ENCODE measurements at places on chromosomes 4 and X.

DNA sequence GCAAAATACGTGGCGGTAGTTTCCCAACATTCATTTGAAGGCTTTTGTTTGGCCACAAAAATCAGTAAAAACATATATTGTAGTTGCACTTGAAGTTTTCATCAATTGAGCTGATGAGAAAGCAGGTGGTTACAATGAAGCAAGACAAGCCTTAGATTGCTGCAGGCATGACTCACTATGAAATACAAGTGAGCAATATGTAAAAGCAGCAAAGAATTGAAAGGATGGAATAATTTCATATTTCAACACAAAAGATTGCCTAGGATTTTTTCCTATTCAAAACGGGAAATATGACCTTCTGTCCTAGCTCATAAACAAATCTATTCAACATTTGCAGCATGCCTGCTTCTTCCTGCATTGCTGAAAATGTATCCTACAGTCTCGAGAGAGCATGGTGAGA, 190.9 kb upstream of the BANK1 start:
- no peak for DNase-seq

DNA sequence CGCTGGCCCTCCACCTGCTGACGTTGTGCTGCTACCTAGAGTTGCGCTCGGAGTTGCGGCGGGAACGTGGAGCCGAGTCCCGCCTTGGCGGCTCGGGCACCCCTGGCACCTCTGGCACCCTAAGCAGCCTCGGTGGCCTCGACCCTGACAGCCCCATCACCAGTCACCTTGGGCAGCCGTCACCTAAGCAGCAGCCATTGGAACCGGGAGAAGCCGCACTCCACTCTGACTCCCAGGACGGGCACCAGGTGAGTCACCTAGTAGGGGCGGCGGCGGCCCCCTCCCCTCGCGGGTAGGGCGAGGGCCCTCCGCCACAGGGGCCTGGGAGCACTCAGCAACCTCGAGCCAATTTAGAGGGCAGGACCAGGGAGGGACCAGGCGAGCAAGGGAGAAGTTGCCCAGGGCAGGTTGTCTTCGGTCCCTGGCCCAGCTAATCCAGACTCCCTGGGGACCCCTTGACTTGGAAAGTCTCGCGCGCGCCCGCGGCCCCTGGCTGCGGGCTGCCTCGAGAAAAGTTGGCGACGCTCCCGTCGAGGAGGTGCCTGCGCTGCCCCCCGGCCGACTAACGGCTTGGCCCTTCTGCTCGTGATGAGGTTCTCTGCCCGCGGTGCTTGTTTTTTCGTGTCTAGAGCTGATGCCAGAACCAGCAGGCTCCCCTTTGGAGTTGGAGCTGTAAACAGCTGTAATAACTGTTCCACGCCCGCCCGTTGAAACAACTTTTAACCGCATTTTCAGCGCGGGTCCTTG, 717 bp downstream of the EDA start:
- DNase-seq = peak; percentile 9

- no peak for DNase-seq
These were observed 213.4 kb upstream of the HCCS start for GRCh38 chrX:10897768-10898167.

GRCh38 chrX:29587107-29587506, 628.3 kb upstream of the MAGEB2 start:
- no peak for DNase-seq

DNA sequence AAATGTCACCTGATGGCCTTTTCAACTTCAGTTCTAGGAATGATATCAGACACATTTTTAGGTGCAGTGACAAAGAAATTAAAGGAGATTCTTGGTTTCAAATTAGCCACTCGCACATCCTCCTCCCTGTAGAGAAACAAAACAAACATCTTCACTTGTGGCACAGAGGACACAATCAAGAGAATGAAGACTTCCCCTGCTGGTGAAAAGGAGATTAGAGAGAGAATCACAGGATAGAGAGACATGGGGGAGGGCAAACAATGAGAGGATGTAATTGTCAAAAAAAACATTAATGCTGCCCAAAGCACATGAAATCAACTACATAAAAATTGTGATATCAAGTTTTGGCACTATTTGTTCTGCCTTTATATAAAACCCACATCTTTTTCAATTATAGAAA, 34.5 kb downstream of the ACE2 start:
- no peak for DNase-seq

GRCh38 chrX:120251471-120252011, 929 bp downstream of the ZBTB33 start:
- peak; percentile 17 for DNase-seq

- no peak for DNase-seq
These were observed 12.2 kb downstream of the FAM149A start for GRCh38 chr4:186116697-186117096.

GRCh38 chr4:137471895-137472294, 60.4 kb downstream of the PCDH18 start:
- no peak for DNase-seq

- no peak for DNase-seq
These were observed 77.5 kb downstream of the RLIM start for GRCh38 chrX:74536832-74537371.

GRCh38 chr4:98581126-98581525, 77.3 kb downstream of the TSPAN5 start:
- DNase-seq = no peak

DNA sequence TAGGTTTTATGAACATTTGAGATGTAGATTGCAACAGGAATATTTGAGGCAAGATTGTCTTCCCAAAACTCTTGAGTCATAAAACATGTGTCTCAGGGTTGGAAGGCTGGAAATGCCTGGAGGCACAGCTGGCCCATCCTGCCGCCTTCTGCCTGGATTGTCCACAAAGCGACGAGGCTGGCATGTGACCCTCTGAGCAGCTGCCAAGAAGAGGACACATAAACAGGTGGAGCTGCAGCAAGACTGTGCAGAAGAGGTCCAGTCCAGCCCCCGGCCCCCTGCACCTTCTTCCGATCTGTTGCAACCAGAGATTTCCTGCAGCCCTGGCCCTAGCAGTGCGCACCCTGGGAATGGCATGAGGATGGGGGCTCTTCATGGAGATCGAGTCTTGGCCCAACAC, 101.9 kb upstream of the BCOR start:
- DNase-seq = no peak

DNA sequence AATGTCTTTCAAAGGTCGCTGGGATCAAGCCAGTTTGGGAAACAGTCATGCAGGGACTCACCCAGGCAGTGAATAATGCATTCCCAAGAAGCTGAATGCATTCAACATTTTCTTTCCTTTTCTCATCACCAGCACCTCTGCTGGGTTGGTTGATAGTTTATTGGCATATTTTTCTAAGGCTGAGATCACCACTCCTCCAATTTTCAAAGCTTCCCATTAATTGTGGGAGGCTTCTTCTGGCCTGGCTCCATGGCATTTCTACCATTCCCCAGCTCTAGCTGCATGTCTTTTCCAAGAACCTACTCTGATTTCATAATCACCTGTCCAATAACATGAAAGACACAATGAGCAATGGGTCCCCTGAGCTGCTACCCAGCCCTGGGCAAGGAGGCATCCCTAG, 35.8 kb downstream of the CHRDL1 start:
- DNase-seq = no peak

DNA sequence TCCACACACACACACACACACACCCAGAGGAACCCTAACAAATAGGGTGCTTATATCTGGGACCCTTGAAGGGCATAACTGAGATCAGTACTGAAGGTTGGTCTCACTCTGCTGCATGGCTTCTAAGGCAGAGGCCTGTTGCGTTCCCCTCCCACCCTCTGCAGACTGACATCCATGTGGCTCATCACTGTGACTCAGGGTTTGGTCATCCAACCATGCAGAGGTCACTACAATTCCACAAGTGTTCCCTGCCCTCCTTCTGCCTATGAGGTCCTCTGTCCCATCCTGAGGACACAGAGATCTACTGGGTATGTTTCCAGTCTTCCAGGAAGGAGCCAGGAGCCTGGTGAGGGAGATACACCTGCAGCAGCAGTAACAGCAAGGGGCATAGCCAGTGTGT, 55.8 kb downstream of the XAGE2 start:
- DNase-seq = no peak

DNA sequence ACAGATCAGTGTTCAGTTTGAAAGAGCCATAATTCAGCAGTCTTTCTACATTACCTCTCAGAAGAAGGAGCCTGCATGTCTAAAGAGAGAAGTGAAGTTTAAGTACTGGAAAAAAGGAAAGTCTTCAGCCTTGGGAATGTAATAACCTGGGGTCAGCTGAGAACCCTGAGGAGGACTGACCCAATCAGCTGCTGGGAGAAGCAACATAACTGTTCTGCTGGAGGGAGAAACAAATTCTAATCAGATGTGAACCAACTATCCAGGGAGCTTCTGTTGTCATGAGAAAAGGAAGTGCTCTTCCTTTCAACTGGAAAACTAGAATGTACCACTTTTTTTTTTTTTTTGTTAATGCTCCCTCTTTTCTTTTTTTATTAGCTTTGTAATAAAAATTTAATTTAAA, 64.5 kb upstream of the PDE5A start:
- DNase-seq = no peak

- DNase-seq = no peak
These were observed 182.2 kb downstream of the GABRB1 start for GRCh38 chr4:47213539-47213938.

GRCh38 chr4:145487631-145488030, 6.0 kb downstream of the SMAD1 start:
- no peak for DNase-seq

DNA sequence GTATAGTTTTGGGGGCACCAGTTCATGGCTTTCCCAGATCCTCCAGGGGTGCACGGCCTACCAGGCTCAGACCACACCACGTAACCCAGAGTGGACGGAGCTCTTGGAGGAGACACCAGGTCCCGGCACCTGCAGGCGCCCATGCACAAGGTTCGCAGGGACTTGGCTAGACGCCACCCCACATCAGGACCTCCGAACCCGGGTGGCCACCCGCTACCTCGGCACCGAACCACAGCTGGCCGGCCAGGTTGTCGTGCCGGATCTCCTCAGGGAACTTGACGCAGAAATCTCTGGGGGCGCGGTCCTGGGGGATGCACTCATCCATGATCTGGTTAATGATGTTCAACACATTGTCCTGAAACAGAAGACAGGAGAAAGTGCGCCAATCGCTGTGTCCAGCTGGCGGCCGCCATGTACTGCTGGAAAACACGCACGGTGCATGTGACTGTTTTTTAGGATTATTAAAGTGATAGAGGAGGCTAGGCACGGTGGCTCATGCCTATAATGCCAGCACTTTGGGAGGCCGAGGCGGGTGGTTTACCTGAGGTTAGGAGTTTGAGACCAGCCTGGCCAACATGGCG, 77.1 kb downstream of the ZFYVE28 start:
- DNase-seq = peak; percentile 8

DNA sequence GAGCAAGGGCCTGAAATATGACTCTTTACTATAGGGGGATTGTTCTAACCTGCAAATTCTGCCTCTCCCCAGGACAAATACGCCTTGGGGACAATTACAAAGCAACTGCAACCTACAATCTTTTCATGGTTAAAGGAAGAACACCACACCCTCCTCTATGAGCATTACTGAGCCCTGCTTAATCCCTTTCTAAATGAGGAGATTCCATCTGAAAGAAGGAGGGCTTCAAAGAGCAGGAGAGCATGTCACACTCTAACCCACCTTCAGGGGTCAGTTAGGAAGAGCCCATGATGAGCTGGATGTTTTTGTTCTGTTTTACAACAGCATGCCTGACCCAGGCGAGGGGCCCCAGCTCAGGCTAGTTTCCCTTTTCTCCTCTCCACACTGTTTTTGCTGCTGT, 134.0 kb upstream of the ANXA3 start:
- no peak for DNase-seq

DNA sequence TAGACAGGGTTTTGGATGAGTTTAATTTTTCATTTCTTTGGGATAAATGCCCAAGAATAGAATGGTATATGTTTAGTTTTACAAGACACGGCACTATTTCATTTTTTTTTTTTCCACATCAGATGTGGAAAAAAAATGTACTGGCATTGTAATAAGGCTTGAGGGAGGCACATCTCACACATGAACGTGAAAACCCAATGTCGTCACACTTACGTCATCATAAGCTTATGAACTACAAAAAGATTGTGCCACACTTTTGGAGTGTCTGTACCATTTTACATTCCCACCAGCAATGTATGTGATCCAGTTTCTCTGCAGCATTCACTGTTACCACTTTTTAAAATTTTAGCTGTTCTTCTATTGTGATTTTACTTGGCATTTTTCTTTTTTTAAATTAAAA, 74.2 kb downstream of the TAF1 start:
- no peak for DNase-seq

- no peak for DNase-seq
These were observed 152.3 kb downstream of the RAB28 start for GRCh38 chr4:13331827-13332226.

GRCh38 chrX:26909728-26910127, 553.4 kb downstream of the PPP4R3C start:
- no peak for DNase-seq

GRCh38 chrX:18490806-18491555, 65.6 kb downstream of the CDKL5 start:
- no peak for DNase-seq

DNA sequence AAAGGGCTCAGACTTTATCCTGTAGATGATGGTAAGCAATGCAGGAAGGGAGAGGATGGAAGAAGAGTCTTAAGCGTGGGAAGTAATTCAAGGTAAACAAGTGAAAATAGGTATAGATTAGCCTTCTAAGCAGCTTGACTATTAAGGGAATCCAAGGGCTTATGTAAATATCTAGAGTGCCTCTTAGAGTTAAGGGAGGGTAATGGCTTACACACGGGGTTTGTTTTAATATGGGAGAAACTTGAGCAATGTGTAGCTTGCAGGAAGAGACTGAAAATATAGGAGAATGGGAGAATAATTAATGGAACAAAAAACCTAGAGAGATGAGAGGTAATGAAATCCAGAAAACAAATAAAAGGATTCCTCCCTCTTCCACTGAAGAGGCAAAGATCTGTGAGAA, 12.8 kb upstream of the SAP30 start:
- DNase-seq = no peak

DNA sequence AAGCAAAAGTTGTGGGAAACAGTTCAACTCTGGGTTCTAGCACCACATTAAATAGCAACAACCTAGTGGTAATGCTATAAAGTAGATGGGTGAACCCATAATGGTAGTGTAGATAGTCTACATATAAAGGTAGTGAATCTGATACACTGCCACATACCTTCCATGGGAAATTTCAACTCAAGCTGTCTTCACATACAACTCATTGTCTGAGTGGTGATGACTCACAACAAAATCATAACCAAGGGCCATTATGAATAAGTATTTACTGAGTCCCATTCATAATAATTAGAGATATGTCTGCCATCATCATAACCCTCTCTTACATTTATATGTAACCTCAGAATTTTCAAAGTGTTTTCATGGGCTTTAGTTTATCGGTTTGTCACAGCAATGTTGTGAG, 34.8 kb downstream of the EGF start:
- no peak for DNase-seq

- no peak for DNase-seq
These were observed 10.9 kb upstream of the WDFY3 start for GRCh38 chr4:84977396-84977795.

DNA sequence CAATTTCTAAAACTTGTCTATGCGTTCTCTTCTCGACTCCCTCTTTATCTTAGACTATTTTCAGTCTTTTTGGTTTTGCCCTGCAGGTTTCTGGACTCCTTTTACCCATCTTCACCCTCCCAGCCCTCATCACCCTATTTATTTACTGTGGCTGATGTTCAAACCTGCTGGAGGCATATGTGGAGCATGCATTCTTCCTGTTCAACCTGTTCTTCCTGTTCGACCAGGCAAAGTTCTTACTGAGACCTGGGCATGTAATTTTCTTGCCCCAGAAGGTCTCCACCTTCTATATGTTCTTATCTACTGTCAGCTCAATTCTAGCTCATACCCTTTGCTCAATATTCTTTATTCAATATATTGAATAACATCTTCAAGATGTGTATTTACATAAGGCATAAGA, 69.4 kb upstream of the AGA start:
- DNase-seq = no peak
